ENCODE measurements at places on chromosomes 16 and 17.

- DNase-seq = no peak
These were observed 298.1 kb upstream of the IRX5 start for GRCh38 chr16:54632322-54633220.

DNA sequence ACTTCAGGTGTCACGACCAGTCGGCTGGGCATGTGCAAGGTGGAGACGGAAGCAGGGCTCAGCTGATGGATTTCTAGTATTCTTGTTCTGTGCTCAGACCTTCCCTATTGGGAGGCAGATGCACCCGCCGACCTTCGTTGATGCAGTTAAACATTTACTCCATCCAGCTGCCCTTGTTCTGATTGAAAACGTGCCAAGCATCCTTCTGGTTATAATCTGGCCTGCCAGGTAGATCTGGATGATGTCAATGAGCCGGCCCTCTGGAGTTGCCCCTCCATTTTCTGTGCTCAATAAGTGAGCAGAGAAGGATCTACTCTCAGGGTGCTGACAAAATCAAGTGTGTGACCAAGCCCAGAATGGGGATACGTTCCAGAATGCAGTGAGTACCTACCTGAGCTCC, 38.3 kb downstream of the CCDC182 start:
- DNase-seq = no peak

DNA sequence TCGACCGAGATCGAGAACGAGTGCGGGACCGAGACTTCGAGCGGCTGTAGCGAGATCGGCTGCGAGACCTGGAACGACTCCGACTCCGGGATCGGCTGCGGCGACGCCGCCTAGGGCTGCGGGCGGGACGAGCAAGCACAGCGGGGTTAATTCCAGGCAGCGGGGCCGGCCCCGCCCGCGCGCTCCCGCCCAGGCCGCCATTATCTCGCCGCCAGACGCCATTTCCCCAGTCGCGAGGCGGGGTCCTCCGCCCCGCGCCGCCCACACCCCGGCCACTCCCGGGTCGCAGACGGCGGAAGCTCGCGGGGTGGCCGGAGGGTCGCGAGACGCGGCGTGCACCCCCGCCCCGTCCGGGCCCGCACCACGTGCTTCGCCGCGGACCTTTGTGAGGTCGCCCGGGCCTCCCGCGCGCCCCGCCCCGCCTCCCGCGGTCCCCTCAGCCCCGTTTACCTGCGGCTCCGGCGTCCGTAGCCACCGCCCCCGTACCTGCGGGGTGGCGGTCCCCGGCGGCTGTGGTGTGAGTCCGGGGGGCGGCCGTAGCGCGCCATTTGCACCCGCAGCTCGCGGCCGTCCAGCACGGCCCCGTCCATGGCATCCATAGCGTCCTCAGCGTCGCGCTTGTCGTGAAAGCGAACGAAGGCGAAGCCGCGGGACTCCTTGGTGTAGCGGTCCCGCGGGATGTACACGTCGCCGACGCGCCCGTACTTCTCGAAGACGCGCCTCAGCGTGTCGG, 616 bp downstream of the SRSF2 start:
- DNase-seq = peak; percentile 71

GRCh38 chr17:73496232-73496631, 148.0 kb downstream of the SDK2 start:
- no peak for DNase-seq

DNA sequence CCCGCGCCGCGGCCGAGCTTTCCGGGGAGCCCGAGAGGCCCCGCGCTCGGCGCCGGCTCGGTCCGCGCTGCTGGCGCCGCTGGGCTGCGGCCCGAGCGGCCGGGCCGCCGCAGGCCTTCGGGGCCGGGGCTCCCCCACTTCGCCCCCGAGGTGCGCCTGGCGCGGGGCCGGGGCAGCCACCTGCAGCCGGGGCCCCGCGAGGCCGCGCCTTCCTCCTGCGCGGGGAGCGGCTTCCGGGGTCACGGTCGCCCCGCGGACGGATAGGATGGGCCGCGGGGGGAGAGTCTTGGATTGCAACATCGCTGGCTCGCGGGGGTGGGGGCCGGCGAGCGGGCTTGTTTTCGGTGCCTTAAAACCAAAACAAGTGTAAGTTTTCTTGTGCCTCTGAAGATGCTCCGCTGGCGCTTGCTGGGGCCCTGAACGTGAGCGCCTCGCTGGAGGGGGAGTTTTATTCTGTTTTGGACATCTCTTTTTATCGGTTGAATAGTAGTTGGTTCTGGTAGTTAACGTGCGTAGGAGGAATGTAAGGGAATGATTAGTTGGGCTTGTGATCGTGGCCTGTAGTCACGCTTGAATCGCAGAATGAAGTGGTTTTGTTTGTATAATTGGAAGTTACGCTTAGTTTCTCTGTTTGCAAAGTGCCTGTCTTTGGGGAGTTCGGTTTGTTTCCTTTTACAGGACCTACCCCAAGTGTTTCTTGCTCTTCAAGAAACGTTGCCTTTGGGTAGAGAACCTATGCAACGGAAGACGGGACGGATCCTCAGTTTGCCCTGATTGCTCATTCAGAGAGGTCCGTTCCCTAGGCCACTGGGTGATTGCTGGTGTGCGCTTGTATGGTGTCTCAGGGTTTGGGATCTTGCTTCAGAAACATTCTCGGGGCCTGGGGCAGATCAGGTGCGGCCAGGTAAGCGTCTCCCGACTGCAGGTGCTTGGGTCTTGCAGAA, 724 bp downstream of the UBE2I start:
- DNase-seq = peak; percentile 65

- no peak for DNase-seq
These were observed 475.9 kb downstream of the HS3ST3B1 start for GRCh38 chr17:14776791-14777190.
